NCI-H2081 treated with DMSO at 0.1 percent for 48 hours (cell line): ENCODE measurements at places on chromosomes 2 and 18.

- no peak for DNase-seq
Measured at GRCh38 chr18:3408107-3408506, 41.9 kb upstream of the TGIF1 start.

DNA sequence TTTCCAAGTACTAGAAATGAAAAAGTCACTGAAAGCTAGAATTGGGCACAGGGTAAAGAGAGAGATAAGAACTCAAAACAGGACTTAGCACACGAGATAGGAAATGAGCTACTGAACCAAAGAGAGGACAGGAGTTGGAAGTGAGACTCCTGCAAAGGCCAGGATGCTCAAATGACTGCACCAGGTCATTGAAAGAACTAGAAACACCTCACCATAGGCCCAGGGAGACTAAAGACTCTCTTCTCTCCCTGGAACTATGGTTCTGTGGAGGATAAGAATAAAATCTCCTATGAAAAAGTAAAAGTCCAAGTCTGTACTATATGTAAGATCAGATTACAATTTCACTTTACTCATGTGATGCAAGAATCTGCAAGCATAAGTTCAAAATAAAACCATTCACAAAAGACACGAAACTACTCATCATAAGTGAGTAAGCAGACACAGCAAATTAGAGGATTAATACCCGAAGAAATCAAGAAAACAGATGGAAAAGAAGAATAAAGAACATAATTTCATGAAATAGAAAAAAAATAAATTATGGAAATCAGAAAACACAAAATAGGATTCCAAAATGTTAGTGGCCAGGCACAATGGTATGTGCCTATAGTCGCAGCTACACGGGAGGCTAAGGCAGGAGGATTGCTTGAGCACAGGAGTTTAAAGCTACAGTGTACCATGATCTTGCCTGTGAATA, 6.5 kb downstream of the NBAS start:
- no peak for DNase-seq

GRCh38 chr2:171671867-171672266, 15.4 kb upstream of the DYNC1I2 start:
- DNase-seq = no peak

GRCh38 chr2:160920791-160921303, 239.4 kb upstream of the TANK start:
- no peak for DNase-seq

DNA sequence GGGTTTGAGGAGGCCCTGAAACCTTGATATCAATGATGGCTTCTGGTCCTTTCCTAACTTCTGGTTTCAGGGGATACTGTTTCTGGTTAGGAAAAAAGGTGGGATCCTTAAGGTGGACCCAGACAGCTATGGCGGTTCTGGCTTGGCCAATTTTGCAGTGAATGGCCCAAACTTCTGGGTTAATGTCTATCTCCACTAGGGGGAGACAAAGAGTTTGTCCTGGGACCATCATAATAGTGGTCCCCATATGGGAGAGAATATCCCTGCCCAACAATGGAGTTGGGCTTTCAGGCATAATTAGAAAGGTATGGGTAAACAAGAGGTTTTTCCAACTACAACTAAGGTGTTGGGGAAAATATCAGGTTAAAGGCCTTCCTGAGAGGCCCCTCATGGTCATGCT, 273.5 kb downstream of the CALCRL start:
- DNase-seq = no peak
